Activated T-cell treated with anti-CD3 and anti-CD28 coated beads, Interleukin-2, amount 50 U/mL, for 1 hour (primary cell): ENCODE measurements at places on chromosomes 5 and 9.

GRCh38 chr5:170651604-170652277 lies 131.8 kb upstream of the GABRP start:
- DNase-seq = no peak

DNA sequence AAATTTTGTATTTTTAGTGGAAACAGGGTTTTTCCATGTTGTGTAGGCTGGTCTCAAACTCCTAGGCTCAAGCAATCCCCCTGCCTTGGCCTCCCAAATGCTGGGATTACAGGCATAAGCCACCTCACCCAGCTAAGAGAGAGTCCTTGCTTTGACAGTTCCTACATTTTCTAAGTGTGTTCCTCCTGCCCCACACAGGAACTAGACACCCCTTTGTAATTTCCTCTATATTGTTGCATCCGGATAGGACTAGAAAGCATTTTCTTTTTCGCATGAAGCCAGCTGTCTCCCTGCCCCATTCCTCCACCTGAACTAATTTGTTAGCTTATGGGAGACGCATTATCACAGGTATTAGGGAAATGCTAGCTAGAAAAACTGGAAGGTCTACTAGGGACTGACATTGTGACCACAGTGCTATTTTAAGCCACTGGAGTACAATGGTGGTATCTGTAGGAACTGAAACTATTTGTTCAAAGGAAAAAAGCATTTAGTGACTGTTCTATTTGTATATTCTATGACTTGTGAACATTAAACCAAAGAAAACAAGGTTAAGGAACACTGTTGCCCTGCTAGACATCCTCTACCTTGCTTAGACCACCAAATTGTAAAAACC lies 214.1 kb downstream of the SMARCA2 start:
- DNase-seq = no peak

- no peak for DNase-seq
These were observed at the start of gene RNF38 for GRCh38 chr9:36399980-36400331. RNF38 (minus strand) TSS chr9:36400269; CDS start chr9:36400108, 161 bp downstream.

- no peak for DNase-seq
These were observed at the start of gene SLC24A2 for GRCh38 chr9:19788614-19789271. SLC24A2 (minus strand) TSS chr9:19789037.

GRCh38 chr5:26023361-26023760 lies 1015.0 kb downstream of the CDH9 start:
- DNase-seq = no peak

DNA sequence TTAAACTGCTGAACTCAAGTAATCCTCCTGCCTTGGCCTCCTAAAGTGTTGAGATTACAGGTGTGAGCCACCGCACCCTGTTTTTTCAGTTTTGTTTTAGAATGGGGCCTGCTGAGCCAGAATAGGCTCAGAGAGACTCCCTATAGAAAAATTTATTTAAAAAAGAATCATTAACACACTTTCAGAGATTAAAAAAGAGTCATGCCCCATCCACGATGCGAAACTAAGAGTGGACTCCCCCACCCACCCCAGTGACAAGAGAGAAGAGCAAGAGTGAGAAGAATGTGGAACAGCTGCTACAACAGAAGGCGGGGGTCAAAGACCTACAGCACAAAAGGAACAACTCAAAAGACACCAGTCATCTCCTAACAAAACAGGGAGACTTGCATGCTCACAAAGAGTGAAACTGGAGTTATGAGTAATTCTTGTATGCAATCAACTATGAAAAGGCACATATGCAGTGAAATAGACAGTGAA lies 47.2 kb downstream of the GLDC start:
- DNase-seq = no peak

DNA sequence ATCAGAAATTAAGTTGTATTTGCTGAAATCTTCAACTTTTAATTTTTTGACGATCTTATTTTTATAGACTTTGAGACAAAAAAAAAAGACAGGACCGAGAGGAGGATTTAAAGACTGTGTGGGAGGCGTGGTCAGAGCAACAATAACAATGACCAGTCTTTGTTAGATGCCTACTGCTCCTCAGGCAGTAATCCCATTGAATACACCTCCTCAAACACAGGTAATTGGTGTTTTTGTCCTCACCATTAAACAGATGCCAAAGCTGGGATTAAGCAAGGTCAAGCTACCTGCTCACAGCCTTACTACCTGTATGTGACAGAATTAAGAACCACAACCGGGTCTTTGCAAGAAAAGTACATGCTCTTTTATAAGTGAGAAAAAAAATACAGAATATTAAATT lies 233.3 kb upstream of the GRAMD2B start:
- no peak for DNase-seq

DNA sequence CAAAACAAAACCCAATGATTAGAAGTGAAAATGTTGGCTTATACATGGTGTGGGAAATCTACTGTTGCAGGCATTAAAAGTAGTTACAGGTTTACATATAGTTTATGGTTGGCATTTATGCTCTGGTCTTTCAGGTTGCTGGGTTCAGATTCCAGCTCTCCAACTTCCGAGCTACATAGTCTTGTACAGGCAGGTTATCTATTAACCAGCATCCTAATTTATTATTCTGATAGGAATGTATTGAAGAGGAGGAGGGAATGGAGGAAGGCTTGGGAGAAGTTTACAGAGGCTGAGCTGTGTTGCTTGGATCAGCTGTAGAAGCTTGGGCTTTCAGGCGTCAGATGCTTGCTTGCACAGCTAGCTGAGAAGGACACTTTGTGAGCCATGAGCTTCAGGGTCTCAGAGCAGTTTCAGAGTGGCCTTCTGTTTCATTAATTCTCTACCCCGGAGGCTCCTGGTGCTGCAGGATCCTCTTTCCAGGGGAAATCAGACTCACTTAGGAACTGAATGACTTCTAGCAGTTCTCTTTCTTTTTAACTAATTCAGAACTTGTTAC lies 11.7 kb upstream of the ERBIN start:
- no peak for DNase-seq

DNA sequence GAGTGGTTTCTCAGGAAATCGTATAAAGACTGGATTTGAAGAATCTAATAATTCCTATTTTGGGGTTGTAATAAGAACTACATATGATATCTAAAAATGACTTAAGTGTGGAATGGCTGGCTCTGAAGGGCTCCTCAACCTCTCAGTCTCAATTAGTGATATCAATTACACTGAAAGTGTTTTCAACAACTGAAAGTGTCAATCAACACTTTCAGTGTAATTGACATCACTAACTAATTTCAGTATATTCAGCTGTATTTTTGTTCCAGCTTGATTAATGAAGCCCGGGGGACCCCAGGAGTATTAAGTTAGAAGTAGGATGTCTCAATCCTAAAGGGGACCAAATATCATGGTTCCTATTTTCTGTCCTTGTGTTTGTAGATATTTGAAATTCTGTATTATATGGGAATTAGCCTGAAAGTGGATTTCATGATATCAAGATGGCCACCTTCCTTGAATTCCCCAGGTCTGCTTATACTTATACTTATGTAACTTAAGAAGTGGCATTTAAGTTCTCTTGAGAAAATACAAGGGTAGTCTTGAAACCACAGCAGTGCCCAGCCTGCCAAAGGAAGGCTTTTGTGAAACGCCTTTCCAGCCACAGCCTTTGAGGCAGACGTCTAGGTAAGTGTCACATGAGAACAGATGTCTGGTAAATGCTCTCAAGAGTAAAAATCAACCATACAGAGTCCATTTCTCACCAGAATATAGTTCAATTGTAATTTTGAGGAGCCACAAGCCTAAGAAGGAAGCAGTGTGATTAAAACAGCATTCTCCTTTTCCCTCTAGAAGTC lies 4.6 kb downstream of the BASP1 start:
- no peak for DNase-seq

DNA sequence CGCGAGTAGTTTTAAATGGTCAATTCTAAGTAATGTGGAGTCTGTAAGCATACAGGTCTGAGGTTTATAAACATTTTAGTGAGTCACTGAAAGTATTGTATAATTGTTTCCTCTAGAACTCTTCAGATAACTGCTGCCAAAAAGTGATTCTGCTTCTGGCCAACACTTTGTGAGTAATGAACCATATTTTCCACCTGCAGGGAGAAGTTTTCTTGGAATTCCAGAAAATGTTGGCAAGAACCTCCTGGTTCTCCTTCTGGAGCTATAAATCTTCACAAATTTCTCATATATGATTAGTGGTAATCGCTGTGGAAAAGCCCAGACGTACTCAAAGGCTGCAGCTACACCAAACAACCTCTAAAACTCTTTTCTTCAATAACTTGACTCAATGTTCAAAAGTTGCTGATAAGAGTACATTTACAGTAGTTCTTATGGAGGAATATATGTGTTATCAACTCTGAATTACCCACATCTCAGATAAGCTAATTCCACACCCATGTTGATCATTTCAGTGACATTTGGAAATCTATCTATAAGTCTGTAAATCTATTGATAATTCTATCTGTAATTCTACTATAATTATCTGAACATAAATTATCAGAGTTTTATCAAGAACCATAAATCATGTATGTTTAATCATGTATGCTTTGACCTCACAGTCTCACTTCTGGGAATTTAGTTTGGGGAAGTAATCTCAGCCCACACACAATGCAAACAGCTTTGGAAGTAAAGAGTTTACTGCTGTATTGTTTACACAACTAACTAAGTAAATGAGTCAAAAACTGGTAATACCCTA lies 74.1 kb downstream of the FNBP1 start:
- DNase-seq = no peak

- DNase-seq = no peak
These were observed 16.4 kb downstream of the MED27 start for GRCh38 chr9:132063281-132063680.

DNA sequence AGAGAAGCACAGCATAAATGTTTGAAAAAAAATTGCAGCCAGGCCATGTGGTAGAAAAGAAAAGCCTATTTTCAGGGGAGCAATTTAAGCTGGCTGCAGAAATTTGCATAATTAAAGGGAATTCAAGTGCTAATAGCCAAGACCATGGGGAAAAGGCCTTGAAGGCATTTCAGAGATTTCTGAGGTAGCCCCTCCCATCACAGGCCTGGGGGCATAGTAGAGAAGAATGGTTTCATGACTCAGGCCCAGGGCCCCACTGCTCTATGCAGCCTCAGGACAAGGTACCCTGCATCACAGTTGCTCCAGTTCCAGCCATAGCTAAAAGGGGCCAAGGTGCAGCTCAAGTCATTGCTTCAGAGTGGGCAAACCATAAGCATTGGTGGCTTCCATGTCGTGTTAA lies 1416.0 kb downstream of the EFNA5 start:
- no peak for DNase-seq

- no peak for DNase-seq
These were observed 488 bp upstream of the MCTP1 start for GRCh38 chr5:95285409-95285755.

DNA sequence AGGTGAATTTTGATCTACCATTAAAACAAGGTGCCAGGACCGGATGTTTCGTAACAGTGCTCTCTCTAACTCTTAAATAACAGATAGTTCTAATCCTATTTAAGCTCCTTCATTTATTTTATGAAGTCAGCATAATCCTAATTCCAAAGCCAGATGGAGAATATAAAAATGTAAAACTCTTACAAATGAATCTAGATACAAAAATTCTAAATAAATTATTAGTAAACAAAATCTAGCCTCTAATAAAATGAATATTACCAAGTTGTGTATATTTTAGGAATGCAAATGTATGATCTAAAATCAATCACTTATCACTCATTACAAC lies 32.4 kb upstream of the IL33 start:
- no peak for DNase-seq

- DNase-seq = no peak
These were observed 226.4 kb downstream of the EFNA5 start for GRCh38 chr5:107444300-107444699.

DNA sequence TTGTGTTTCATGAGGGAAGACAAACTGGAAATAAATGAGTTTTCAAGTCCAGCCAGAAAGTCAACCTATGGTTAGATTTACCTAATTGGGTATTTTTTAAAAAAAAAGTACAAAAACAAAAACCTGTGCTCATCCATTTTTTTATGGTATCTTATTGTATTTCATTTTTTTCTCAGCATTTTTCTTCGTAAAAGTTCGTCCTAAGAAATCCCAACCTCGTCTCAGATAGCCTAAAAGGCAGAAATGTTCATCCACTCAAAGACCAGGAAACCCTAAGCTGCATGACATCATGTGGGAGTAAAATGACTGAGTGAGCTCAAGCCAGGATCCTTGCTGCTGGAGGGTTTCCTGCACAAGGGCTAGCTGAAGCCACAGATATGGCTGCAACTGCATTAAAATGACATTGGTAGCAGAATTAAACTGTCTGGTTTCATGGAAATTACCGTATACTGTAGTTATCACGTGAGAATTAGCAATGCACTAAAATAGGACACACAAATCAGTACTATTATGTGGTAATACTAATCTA lies 70.4 kb downstream of the NFIB start:
- no peak for DNase-seq

- no peak for DNase-seq
These were observed 1.9 kb upstream of the ABO start for GRCh38 chr9:133276923-133277322.

- DNase-seq = no peak
These were observed 7.3 kb upstream of the BARHL1 start for GRCh38 chr9:132575005-132575609.

DNA sequence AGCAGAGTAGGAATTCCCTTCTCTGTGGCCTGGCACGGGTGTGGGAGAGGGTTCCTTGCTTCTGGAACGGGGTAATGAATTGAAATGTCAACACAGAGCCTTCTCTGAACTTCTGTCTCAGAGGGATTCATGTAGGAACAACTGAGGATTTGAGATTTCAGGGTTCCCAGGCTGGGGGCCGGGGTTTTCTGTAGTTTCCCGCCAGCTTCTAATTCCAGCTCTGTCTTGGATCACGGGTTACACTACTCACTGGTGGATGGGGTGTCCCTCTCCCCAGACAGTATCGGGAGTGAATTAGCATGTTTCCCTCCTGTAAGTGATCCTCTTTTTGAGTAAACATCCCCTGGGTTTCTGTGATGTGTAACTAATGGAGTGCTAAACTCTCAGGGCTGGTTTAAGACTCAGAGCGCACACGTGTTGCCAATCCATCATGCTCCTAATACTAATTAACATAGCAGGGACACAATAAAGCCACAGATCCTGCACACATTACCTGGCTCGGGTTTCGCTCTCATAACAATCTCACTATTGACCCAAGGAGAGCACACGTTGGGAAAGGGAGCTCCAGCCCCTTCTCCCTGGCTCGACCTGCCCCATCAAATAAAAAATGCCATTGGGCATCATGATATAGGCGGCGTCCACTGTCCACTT lies 18.1 kb upstream of the DMRT2 start:
- no peak for DNase-seq

- no peak for DNase-seq
These were observed 613.7 kb upstream of the CDH18 start for GRCh38 chr5:20601678-20602100.

- no peak for DNase-seq
These were observed 8.6 kb downstream of the AGPAT2 start for GRCh38 chr9:136678624-136679023.

DNA sequence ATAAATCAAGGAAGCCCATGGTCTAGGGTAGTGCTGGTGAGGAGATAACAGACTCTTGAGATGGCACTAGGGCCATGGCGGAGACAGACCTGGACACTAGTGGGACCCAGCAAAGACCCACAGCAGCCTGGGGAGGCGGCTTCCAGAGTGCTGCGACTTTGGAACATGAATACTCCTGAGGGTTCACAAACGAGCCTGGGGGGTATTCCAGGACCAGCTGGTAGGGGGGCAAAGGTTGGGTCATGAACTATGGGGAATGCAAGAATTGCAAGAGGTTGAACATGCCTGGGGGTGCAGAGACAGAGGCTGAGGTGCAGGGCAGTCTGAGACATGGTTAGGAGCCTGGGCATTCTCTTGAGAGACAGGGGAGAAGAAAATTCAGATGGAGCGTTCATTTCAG lies 43.8 kb upstream of the SPTLC1 start:
- no peak for DNase-seq

- no peak for DNase-seq
These were observed 38.9 kb downstream of the ACO1 start for GRCh38 chr9:32423371-32423770.
